ENCODE measurements at places on chromosomes 12 and 14. TPM values are rescaled to one million over a fixed set of nuclear protein-coding genes. Genes with fewer than 3 reads are reported as not detected.

The PKP2 gene
- 6.0 TPM for total RNA-seq

The PAWR gene
- 8.7 TPM for total RNA-seq

The LGALS3 gene
- 34.4 TPM for total RNA-seq

GRCh38 chr12:102067574-102068258, 5.9 kb upstream of the WASHC3 start:
- DNase-seq = no peak

GRCh38 chr14:29897181-29897580, 30.5 kb downstream of the PRKD1 start:
- no peak for DNase-seq

DNA sequence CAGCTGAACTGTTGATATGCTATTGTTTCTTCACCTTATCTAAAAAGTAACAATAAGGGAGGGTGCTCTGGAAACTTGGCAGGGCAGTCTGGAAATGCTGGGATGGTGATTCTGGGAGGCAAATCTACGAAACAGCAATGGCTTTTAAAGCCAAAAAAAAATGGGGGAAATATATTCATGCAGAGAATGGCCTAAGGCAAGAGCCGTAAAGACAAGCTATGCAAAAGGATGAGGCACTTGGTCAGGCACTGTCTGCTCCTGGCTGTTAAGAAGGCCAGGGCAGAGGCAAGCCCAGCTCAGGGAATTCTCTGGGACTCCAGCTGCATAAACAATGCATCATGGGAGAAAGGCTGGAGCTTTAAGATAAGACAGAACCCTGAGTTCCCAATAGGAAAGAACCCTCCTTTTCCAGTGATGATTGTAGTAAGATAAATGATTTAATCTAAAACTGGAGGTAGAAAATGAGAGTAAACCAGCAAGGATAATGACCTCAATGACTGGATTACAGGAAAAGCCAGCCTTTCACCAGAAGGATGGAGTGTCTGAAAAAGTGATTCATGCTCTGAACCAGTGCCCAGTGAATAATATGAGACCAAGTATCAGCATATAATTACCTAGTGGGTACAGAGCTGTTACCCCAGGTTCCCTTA, 46.0 kb downstream of the ITPR2 start:
- no peak for DNase-seq

DNA sequence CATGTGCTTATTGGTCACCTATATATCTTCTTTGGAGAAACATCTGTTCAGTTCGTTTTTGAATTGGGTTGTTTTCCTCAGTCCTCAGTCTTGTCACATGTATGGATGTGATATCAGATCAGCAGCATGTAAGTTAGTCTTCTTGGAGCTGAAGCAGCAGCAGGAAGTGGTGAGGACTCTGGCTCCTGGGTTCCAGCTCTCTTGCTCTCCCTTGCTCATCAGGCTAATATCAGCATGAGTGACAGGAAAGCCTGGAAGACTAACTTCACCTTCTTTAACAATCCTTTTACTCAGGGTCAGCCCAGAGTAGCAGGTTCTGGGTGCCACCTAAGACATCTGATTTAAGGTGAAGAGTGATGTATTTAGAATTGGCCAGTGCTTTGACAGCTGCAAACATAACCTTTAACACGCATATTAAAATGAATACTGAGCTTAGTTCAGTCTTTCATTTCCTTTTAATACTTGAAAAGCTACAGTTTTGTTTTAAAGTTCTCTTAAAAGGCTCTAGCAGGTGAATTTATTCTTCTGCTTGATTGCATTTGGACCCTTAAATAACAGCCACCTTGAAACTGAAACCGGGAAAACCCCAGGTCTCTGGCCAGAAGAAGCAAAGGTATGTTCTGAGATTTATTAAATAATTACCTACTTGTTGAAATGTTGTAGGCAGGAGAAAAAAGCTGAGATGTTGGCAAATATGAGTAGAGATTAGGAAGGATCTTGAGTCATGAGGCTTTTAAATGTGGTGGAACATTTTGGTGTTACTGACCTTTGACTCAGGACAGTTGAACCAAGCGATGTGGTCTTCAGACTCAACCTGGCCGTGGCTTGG, 54.3 kb downstream of the DRAM1 start:
- DNase-seq = no peak

GRCh38 chr12:6613776-6614512, 6.8 kb upstream of the CHD4 start:
- no peak for DNase-seq

DNA sequence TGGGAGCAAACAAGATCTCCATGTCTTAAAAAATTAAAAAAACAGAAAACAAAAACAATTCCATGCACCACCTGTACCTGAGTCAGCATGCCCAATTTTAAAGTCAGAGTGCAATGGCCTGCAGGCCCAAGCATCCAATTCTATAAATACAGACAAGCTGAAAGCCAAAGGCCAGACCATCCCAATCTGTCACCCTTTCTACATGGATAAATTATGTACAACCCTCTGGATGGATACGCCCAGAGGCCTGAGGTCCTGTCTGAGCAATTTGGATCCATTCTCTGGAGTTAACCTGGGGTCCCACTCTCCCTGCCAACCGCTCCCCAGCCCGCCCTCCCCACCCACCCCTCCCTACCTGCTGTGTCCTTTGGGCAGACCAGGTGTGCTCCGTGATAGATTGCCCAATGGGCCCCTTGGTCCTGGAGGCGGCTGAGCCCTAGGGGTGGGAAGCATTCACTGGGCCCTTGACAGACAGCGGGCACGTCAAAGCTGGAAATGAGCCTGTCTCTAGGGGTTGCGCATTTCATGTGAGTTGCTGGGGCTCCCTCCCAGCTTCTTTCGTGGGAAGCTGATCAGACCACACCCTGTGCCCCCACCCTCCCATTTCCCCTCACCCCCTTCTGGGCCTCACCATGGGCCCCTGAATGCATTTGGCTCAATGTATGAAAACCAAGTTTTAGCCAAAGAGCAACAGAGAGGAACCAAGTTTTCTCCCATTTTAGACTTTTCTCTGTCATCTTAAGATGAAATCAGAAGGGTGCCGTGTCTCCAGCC, 171.3 kb downstream of the BCL11B start:
- no peak for DNase-seq

GRCh38 chr12:124543052-124543589, 24.3 kb downstream of the NCOR2 start:
- no peak for DNase-seq

- DNase-seq = no peak
These were observed 23.5 kb downstream of the ATP5MC2 start for GRCh38 chr12:53652366-53652765.
